ENCODE measurements at places on chromosomes 2 and 18.

GRCh38 chr2:143205106-143205764 is 76.0 kb downstream of the ARHGAP15 start:
- peak; percentile 18 for DNase-seq

DNA sequence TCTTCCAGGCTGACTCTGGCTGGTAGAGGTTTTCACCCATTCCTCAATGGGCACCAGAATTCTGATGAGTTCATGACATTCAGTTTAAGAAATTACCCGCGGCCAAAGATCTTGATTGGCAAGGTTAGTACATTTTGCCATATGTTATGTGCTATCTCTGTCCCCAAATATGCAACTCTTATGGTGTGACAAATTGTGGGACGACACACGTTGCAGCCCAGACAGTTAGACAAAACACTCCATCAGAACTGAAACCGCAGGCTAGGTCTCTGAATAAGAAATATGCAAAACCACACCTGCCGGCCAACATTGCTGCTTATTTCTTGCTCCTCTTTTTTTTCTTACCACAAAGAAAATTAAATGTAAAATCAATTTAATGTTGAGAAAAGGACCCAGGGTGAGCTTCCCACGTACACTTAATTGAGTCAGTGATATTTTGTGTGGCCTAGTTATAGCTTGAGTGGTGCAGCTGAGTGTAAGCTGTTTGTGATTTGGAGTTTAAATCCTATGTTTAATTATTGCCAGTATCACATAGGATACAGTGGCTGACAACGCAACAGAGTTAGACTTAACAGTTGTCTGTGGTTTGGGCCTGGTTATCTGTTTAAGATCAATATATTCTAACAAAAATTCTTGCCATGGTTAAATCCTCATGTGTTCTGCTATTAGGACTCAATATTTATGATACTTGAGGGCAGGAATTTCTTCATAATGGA is 35.7 kb upstream of the LTBP1 start:
- peak; percentile 85 for DNase-seq

GRCh38 chr18:13457327-13457726 is 238.8 kb downstream of the LDLRAD4 start:
- no peak for DNase-seq

DNA sequence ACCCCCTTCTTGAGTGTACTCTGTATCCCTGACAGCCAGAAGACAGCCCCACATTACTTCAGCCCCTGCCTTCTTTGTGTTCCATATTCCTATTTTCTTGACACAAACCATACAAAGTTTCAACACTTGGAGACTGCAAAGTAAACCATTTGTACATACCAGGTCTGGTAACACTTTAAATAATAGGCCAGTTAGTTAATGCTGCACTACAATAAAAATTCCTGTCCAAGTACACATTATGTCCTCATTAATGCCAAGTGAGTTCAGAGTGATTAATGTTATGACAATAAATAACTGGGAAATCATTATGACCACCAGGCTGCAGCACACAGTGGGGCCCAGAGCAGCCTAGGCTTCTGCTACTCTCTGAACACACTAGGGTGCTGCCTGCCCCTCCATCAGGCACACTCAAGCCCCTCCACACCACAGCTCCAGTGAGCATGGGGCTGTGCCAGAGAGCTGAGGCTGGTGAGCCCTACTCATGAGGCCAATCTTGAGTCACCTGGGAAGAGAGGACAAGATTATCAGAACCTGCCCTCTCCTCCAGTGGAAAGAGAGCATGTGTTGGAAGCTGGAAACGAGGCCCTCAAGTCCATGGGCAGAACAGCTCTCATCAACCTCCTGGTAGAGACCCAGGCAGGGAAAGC is 138.7 kb downstream of the TTC32 start:
- no peak for DNase-seq

- no peak for DNase-seq
Observed at GRCh38 chr2:200378652-200379290, 72.3 kb downstream of the SPATS2L start.

DNA sequence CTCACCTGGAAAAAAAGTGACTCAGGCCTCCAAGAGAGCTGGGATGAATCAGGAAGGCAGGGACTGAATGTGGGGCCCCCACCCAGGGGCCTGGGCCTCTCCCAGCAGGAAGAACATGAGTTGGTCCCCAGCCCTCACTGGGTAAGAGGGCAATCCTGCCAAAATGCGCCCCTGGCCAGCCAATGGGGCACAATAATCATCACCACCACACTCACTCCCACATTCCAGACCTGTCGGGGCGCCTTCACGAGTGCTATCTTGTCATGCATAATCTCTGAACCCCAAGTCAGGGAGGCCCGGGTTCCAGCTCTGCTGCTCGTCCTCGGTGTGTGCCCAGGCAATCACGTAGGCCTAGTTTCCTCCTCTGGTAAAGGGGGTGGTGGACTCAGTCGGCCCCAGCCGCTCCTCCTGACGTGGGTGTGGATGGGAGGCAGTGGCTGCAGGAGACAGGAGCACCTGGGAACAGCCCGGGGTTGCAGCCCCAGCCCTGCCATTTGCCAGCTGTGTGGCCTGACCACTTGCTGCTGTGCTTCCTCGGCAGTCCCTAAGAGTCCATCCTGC is 115.1 kb downstream of the CYP26B1 start:
- no peak for DNase-seq

GRCh38 chr2:102839668-102840388 is 78.0 kb downstream of the TMEM182 start:
- DNase-seq: peak; percentile 54

DNA sequence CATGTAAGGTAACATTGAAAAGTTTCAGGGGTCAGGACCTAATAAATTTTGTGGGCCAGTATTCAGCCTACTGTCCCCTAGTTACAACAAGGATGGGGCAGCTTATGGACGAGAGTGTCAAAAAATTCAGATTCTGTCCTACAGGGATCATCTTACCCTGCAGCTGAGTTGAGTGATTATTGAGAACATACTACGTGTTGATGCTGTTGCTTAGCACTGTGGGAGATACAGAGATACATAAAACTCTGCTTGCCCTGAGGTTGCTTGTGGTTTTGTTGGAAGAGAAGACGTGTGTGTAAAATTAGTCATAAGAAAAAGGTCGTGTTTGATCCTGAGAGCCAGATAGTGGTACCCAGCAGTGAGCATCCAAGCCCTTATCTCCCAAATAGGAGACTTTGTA is 253.2 kb downstream of the NEDD4L start:
- no peak for DNase-seq

Measured in MM.1S (cell line).